Tibial artery (tissue), 4 donors: ENCODE measurements at places on chromosomes 3 and 15.

DNA sequence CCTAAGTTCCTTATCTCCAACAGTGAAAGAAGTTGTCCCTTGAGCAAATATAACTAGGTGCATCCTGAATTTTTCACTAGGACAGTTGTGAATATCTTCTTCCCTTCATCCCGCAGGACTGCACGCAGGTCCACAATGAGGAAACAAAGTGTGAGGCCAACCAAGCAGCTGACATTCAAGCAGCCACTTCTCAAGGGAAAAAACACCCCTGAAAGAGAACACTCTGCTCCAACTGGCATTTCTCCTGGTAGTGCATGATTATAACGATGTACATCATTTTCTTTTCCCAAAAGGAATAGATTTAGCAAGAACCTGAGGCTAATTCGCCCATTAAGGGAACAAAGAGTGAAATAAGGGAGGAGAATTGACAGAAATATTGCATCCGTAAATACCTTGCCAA, 74.5 kb downstream of the ANXA2 start:
- no peak for DNase-seq

- DNase-seq = no peak
Observed at GRCh38 chr3:14483286-14483685, 56.9 kb downstream of the GRIP2 start.

GRCh38 chr3:159882790-159883779, 105.5 kb upstream of the IL12A start:
- no peak for DNase-seq

DNA sequence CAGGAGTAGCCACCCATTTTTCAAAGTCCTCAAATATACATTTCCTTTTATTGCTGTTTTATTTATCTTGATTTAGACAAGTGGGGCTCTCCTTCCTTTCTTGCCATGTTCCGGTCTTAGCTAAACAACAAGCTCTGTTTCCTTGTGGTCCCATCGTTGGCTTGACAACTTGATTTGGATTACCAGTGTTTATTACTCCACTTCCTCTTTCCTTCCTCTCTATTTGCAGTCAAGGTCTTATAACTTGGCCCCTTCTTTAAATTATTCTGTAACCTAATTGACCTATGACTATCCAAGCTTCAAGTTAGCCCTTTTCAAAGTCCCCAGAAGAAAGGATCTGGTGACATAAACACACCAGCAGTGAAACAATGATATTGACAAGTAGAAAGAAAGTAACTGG, 130.6 kb upstream of the STT3B start:
- DNase-seq = no peak

GRCh38 chr3:132522353-132522752, 74.7 kb upstream of the ACKR4 start:
- no peak for DNase-seq

DNA sequence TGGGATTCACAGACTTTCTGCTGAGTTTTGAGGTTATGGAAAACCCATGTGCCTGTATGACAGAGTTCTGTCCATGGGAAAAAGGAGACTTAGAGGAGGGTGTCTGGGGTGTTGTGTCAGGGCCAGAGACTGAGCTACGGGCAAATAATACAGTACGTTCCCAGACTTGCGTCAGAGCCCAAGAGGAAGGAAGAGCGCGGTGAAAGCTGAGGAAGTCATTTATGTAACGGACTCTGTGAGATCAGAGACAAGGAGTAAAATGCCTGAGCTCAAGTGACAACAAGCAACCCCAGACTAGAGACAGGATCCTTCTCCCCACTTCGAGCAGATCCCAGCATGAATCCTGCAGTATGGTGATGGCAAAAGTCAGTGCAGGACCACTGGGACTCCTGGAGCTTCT, 368.6 kb upstream of the MCTP2 start:
- peak; percentile 71 for DNase-seq

DNA sequence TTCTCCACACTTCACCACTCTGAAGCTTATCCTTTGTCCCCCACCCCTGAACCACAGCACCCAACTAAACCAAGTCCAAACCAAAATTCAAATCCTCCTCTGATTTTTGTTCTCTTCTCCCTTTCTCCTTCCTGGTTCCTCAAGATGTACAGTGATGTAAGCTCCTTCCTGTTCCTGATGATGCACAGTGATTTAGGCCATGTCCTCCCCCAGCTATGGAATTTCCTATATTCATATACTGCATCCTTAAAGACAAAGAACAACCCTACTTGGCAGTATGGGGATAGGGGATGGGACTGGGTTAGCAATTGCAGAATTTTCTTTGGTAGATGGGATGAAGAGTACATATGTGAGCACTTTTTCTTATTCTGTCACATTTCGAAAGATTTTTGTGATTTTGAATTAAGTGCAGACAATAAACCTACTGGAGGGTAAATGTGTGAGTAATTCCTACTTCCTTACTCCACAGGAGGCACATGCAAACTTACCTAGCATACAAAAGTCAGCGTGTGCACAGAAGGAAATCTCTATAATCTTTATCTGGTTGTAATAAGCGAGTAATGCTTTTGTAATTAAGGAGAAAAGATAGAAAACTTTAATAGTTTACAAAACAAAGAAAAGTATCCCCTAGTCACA, 125.0 kb downstream of the ANO10 start:
- DNase-seq = no peak

GRCh38 chr3:14096742-14097141, 27.9 kb downstream of the CHCHD4 start:
- DNase-seq = no peak

GRCh38 chr3:40427045-40427669, 30.0 kb upstream of the RPL14 start:
- no peak for DNase-seq

DNA sequence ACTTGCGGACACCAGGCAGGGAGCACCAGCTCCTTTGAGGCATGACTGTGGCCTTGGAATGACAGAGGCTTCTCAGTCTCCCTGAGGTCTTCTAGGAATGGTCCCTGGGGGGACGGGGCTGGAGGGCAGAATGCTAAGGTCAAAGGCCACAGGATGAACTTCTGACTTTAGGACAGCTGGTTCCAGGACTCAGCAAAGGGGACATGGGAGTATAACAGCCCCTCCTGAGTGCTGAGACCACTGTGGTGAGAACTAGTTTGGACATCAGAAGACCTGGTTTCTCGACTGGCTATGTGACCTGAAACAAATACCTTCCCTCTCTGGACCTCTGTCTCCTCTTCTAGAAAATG, 17.8 kb downstream of the ITGA11 start:
- no peak for DNase-seq

DNA sequence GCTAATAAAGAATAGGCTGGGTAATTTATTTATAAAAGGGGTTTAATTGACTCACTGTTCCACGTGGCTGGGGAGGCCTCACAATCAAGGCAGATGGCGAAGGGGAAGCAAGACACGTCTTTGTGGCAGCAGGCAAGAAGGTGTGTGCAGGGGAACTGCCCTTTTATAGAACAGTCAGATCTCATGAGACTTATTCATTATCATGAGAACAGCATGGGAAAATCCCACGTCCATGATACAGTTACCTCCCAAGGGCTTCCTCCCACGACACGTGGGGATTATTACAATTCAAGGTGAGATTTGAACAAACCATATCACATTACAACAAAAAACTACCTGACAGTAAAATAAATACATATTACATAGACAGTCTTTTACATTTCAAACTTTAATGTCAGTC, 414.9 kb downstream of the NAALADL2 start:
- DNase-seq = no peak

DNA sequence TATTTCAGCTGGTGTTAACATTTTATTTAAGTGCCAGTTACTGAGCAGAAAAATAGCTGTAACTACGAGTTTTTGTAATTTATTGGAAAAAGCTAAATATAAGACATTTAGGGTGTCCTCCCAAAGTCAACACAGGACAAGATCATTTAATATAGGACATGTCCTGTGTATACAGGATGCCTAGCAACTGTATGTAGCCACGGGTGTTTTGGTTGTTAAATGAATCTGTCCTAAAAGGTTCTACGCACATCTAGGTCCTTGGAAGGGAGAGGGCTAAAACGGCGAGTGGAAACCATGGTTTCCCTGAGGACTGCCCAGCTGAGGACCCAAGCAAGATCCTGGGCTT, 565 bp upstream of the ZNF621 start:
- DNase-seq = no peak

DNA sequence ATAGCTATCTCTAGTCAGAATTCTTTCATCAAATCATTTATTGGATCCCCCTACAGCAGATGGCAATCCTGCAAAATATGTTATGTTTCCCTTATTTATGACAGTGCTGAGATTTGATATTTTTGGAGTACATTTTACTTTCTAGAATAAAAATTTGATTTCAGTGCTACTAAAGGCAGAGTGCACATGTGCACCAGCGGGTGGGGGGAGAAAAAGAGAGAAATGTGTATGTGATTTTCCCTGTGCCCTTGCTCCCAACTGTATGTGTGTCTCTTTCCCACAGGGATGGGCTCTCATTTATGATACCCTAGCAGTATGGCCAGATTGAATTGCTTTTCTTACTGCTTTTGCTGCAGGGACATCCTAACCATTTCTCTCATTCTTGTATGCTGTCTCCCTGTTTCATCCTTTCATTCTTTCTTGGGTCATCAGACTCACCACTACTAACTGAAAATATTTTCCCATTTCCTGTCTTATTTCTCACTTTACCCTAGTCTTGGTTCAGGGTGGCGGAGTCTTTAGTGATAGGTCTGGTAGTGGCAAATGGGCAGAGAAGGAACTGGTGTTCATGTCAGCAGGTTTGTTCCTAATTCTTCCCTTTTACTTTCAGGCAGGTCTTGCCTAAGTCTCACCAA, 140.7 kb downstream of the TCF12 start:
- no peak for DNase-seq

DNA sequence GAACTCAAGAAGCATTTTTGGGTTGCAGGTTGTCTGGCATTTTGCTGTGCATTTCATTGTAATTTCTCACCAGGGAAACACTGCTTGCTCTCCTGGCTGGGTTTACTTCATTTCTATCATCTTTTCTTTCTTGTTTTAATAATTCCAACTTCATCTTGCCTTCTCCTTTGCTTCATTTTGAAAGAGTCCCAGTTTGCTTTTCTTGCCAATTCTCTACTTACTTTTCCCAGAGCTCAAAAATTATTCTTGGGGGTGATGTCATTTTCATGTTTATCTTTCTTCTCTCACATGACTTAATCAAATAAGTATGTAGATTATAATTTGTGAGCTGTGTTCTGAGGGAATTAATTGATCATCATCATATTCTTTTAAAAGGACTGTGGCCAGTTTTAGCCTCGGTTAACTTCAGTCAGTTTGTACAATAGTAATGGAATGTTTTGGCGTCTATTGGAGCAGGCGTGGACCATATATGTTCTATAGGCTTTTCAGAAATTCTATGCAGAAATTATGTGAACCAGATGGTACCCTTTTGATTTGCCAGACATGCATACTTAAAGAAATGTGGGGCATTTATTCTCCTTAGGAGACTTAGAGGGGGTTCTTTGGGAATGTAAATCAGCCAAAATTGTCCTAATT, 30.1 kb downstream of the SH3GL3 start:
- DNase-seq = no peak
